Left ventricle myocardium superior (tissue), 1 donor: ENCODE measurements at places on chromosomes 16 and 17. TPM values are rescaled to one million over a fixed set of nuclear protein-coding genes. Genes with fewer than 3 reads are reported as not detected.

GRCh38 chr17:4008082-4008435 is 43.8 kb upstream of the ATP2A3 start:
- DNase-seq = no peak

- DNase-seq = peak; percentile 56
Observed at GRCh38 chr16:69329369-69330285, 761 bp downstream of the PDF start.

DNA sequence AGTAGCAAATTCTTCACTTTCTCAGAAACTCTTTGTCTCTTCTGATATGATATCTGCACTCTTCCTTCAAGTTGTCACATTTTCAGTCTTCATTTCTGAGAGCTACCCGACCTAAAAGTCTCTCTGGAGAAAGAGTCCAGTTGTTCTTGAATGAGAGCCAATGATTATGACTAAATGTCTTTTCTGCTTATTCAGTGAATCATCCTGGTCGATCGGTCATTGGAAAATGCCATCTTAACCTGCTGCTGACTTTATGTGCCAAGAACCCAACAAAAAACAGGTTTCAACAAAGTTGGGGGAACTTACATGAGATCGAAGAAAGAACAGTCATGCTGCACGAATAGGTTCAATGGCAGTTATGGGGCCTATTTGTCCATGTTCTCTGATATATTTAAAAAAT is 15.9 kb downstream of the SOX9 start:
- no peak for DNase-seq

The SLFN11 gene
- 18.2 TPM for total RNA-seq

The GRAP gene
- 2.2 TPM for total RNA-seq

The TERB1 gene
- total RNA-seq = not detected

DNA sequence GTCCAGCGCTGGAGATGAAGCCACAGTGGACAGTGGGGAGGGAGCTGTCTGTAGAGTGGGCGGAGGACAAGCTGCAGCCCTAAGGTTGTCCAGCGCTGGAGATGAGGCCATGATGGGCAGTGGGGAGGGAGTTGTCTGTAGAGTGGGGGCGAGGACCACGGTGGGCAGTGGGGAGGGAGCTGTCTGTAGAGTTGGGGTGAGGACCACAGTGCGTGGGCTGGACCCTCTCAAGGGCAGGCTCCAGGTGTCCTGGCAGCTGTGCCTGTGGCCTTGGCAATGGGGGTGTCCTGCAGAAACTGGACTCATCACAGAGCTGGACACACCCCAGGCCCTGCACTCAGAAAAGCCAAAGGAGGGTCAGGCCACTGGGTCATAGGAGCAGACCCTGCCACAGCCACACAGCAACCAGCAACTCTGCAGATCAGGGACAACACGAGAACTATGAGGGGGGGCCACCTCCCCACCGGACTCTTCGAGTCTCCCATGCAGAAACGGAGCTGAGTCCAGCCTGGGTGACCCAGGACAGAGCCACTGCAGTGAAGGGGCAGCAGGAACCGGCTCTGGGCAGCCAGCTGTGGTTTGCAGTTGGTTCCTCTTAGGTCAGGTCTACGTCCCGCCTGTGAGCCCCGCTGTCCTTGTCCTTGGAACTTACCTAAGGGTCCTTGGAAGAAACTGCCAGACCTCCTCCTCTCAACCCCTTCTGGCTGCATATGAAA is 33.4 kb upstream of the CBFA2T3 start:
- no peak for DNase-seq
